Caki2 (cell line): ENCODE measurements at places on chromosomes 6 and 20. TPM values are rescaled to one million over a fixed set of nuclear protein-coding genes. Genes with fewer than 3 reads are reported as not detected.

GRCh38 chr6:136987526-136987925 is 57.2 kb downstream of the IL20RA start:
- DNase-seq, result no peak

- no peak for DNase-seq
These were observed 47.3 kb upstream of the DYNLRB1 start for GRCh38 chr20:34468951-34469350.

DNA sequence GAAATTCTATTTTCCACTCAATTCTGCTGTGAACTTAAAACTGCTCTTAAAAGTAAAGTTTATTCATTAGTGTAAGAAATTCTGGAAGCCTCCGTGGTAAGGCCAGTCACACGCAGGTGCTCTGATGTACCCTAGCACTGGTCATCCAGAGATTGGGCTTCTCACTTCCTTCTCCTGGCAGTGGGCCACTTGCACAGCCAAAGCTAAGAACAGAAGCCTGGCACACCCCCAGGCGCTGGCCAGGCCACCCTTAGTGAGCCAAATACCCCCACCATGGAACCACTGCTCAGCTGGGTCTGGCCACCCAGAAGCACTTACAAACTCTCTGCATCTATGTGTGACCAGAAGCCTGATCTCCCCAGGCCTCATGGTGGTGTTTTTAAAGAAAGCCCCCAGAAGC is 35.3 kb upstream of the ARFGEF2 start:
- DNase-seq, result no peak

- no peak for DNase-seq
These were observed 1.4 kb upstream of the SLC13A3 start for GRCh38 chr20:46652699-46653098.

GRCh38 chr20:33673114-33673409 is 1.2 kb downstream of the NECAB3 start:
- DNase-seq, result no peak

The DDX39B gene
- total RNA-seq, result 623 and 688 TPM in 2 replicates

The PARD6B gene
- total RNA-seq, result 58.6 and 82.5 TPM in 2 replicates

The SMIM26 gene
- total RNA-seq, result 145 and 161 TPM in 2 replicates

The CCN5 gene
- 39.7 and 55.7 TPM in 2 replicates for total RNA-seq

The METTL24 gene
- total RNA-seq, result not detected in 2 replicates
